Fibroblast of the aortic adventitia (primary cell): ENCODE measurements at places on chromosomes 5 and 9. TPM values are rescaled to one million over a fixed set of nuclear protein-coding genes. Genes with fewer than 3 reads are reported as not detected.

GRCh38 chr5:139569270-139569955 lies 8.3 kb downstream of the UBE2D2 start:
- no peak for DNase-seq

- no peak for DNase-seq
Measured at GRCh38 chr9:132147331-132147730, 14.5 kb upstream of the NTNG2 start.

GRCh38 chr5:155066886-155067595 lies 53.5 kb downstream of the KIF4B start:
- no peak for DNase-seq

- DNase-seq = no peak
Measured at GRCh38 chr9:124776954-124777648, at the start of gene OLFML2A. OLFML2A (plus strand) TSS chr9:124777133; CDS start chr9:124777271, 138 bp downstream.

- DNase-seq = no peak
Measured at GRCh38 chr5:173826428-173827350, 61.5 kb upstream of the CPEB4 start.

DNA sequence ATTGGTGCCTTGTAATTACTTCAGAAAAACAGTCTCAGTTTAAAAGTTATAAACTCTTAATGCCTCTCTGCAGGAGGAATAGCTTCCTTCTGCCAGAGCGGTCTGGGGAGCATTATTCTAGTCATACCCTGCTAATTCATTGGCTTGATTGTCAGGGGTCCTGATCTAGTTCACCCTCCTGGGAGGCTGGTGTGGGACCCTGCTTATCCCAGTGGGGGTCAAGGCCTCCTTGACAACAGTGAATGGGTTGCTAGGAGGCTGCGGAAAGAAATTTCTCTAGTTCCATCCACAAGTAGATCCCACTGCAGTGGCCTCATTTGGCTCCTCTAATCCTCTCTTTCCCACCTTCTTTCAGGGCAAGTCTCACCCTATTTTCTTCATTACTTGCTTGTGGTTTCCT lies 105.7 kb downstream of the TMC1 start:
- DNase-seq = no peak

GRCh38 chr5:7851617-7852289 lies 820 bp upstream of the CFAP90 start:
- DNase-seq = no peak

DNA sequence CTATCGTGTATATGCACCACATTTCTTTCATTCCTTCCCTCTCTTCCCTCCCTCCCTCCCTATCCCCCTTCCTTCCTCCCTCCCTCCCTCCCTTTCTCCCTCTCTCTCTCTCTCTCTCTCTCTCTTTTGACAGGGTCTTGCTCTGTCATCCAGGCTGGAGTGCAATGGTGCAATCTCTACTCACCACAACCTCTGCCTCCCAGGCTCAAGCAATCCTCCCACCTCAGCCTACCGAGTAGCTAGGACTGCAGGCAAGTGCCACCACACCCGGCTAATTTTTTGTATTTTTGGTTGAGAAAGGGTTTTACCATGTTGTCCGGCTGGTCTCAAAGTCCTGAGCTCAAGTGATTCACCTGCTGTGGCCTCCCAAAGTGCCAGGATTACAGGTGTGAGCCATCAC lies 1.1 kb upstream of the ANKS6 start:
- DNase-seq = no peak

- peak; percentile 59 for DNase-seq
Measured at GRCh38 chr5:154211641-154212390, 21.3 kb downstream of the GALNT10 start.

DNA sequence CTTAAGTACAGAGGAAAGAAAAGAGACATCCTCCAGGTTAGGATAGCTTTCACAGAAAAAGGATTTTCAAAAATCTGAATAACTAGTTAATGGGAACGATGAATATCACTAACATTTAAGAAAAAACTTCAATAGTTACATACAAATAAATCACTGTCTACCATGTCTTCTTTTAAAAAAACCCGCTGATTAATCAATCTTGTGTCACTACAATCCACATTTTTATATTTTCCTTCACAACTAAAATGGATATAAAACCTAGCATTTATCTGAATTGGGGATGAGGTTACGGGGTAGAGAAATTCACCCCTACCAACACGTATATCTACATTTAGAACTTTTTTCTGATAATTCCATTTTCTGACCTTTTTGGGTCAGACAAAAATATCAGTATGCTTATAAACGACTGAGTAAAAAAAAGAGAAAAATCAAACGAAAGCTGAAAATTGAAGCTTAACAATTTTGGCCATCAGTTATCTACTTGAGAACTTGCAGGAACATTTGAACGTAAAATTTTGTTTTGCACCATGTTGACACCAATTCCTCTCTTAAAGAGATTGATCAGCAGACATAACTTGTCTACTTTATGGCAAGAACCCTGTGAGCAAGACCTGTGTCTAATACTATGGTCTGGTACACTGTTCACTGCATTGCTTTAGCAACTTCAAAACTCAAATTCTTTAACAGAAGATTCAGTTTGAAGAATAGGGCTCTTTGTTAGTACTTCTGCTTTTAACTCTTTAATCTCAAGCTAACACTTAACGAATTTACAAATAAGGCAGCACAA lies 4.8 kb downstream of the NR3C1 start:
- DNase-seq = peak; percentile 53

Gene CARTPT
- not detected in 2 replicates for total RNA-seq

Gene FAM221B
- not detected in 2 replicates for total RNA-seq

Gene FOXE1
- not detected in 2 replicates for total RNA-seq

Gene EQTN
- not detected in 2 replicates for total RNA-seq

Gene KCTD16
- total RNA-seq = 7.4 and 12.6 TPM in 2 replicates

Gene CNTNAP3
- 2.1 and 25.7 TPM in 2 replicates for total RNA-seq

Gene SPINK6
- not detected in 2 replicates for total RNA-seq
